ENCODE measurements at places on chromosomes 3 and 15.

- no peak for DNase-seq
These were observed 165.8 kb downstream of the GOLIM4 start for GRCh38 chr3:167929968-167930367.

GRCh38 chr3:16335333-16335732 lies 70.3 kb downstream of the OXNAD1 start:
- no peak for DNase-seq

DNA sequence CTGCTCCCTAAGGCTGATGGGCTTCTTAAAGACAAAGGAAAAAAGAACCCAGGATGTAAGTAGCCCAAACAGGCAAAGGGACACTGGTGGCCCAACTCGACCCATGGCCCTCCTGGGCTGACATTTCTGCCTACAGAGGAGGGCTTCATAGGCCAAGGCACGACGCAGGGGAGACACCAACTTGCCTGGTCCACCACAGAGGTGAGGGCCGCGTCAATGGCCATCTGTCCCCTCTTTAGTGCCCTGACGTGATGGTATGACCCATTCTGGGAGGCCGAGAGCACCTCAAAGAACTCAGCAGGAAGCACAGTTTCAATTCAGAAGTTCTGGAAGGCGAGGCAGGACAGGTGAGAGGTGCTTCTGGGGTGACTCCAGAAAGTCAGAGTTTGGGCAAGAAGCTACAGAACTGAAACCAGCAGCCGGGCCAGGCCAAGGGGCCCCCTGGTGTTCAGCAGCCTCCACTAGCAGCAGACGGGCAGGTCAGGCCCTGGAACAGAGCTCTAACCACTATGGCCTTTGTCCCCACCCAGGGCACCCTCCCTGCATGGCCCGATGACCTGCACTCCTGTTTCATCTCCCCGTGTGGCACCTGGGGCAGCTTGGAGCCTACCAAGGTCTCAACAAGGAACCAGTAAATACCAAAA lies 45.1 kb downstream of the HMCES start:
- DNase-seq: no peak

GRCh38 chr3:20060974-20061685 lies 20.9 kb downstream of the KAT2B start:
- DNase-seq: no peak

GRCh38 chr3:5411786-5412185 lies 224.3 kb downstream of the EDEM1 start:
- DNase-seq: no peak

- no peak for DNase-seq
These were observed 94.4 kb downstream of the TMCO5A start for GRCh38 chr15:38028869-38029268.

DNA sequence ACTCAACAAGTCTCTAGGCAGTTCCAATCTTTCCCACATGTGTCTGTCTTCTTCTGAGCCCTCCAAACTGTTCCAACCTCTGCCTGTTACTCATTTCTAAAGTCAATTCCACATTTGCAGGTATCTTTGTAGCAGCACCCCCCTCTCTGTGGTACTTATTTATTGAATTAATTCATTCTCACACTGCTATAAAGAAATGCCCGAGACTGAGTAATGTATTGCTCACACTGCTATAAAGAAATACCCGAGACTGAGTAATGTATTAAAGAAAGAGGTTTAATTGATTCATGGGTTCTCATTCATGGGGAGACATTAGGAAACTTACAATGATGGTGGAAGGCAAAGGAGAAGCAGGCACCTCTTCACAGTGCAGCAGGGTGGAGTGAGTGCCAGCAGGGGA lies 1413.8 kb downstream of the SI start:
- DNase-seq: no peak

DNA sequence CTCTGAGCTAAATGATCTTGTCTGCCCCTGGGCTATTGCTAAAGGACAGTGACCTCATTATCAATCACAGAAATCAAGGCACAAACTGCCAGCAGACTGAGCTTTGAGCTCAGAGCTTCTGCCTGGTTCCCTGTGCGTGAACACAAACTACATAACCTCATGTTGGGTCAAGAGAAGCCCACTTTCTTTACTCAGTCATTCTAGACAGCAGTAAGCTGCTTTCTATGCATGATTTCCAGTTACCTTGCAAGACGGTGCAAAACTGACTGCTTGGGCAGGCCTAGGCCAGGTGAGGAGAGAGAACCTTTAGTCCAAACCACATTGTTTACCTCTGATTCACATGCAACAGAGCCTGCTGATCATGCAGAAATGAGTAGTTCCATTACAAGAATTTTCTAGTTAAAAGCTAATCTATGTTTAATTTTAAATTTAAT lies 75.1 kb downstream of the ARRDC4 start:
- DNase-seq: no peak

DNA sequence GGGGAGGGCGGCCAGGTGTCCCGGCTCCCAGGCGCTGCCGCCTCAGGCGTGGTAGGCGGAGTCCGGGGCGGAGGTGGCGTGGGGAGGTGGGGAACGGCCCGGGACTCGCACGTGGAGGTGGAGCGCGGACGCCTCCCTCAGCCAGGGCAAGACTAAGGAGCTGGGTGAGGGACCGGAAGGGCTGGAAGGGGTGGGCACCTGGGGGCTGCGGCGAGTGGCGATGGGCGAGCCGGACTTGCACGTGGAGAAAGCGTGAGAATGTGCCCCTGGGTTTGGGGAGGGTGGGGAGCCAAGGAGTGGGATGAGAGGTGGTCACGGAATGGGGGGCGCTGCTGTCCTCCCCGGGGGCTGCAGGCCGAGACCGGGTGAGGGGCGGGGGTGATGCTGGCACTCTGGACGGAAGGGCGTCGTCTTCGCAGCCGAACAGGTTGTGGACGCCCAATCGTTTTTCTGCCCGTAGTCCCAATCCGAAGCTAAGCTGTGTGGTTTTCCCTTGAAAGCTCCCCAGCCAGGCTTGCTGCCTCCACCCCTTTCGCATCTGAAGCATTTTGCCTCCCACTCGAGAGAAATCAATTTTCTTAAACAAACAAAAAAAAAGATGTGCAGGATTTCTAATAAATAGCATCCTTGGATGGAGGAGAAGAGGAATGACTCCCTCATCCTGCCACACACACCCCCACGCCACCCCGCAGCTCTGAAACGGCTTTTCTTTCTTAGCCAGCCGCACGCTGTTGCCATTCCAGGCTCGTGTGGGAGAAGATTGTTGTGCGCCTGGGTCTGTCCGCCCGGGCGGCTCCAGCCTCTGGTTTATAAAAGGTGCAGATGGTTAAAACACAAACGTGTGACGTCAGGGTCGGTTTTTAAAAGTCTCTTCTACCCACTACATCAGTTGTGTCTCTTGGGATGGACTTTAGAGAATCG lies 62.5 kb upstream of the ANKRD28 start:
- DNase-seq: peak; percentile 29

- no peak for DNase-seq
These were observed 90.7 kb downstream of the CHRD start for GRCh38 chr3:184470551-184470950.

DNA sequence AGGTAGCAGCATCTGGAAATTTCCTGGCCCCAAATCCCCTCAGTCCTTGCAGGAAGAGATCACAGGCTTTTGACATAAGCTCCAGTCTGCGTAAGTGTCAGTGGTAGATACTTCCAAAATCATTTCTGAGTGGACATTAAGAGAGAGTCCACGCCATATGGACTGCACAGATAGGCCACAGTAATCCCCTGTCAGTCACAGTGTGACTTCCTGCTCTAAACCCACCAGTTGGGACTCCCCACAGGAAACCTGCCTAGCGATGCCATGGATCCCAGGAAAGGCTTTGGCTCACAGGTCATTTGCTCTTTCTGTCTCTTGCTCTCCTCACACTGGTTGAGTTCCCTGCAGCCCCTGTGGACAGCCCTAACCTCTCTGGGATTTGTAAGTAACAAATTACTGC lies 28.8 kb upstream of the MKRN3 start:
- DNase-seq: no peak

Data from HS-27A (cell line).